D341Med (cell line): ENCODE measurements at places on chromosomes 6 and 20.
A peak's percentile ranks its signal among the peaks of the same experiment; 100 is the strongest.

- no peak for DNase-seq
These were observed 44.4 kb downstream of the PRKN start for GRCh38 chr6:162683135-162683534.

DNA sequence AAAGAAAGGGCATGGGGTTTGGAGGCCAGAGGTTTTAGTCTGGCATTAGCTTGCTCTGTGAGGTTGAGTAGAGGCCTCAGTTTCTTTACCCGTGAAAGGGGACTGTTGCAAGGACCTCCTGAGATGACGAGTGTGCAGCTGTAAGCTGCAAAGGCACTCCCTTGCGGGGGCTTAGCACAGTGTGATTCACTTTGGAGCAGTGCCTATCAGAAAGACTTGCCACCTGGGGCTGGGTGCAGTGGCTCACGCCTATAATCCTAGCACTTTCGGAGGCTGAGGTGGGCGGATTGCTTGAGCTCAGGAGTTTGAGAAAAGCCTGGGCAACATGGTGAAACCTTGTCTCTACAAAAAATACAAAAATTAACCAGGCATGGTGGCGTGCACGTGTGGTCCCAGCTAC is 7.5 kb upstream of the BAK1 start:
- no peak for DNase-seq

DNA sequence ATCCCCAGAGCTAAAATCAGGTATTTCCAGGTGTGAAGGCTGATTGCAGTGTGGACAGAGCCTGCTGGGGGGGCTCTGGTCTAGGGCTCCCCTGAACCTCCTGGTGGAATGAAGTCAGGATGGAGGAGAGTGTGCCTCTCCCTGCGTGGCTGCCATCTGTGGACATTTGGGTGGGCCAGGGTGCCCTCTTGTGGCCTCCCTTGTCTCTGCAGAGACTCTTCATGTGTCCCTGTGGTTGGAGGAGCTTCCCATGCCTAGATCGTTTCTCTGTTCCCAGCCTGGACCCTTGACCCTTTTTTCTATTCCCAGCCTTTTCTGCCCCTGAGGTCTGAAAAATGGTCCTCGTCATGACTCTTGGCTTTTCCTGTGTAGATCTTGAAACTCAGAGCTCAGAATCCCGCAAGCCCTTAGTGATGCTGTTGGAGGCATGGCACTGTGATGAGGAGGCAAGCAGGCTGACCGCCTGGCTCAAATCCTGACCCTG is 9.9 kb upstream of the PSMF1 start:
- DNase-seq, result peak; percentile 84

- DNase-seq, result no peak
These were observed 34.0 kb upstream of the SEC63 start for GRCh38 chr6:107991772-107992550.

DNA sequence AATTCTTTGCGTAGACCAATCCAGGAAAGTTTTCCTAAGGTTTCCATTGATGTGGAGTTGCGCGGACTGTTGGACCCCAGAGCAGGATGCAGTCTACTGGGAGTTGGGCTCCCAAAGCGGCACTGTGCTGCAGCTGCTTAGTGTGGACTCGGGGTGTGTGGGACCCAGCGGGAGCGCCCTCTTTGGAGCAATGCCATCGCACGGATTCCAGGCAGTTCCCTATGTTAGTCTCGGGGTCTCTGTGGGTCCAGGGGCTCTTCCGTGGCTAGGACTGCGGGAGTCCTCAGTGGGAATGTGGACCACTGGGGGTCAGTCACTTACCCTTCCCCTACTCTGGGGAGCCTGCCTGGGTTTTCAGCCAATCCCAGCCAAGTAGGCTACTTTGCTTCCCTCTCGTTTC is 151.7 kb upstream of the OLIG3 start:
- DNase-seq, result no peak

DNA sequence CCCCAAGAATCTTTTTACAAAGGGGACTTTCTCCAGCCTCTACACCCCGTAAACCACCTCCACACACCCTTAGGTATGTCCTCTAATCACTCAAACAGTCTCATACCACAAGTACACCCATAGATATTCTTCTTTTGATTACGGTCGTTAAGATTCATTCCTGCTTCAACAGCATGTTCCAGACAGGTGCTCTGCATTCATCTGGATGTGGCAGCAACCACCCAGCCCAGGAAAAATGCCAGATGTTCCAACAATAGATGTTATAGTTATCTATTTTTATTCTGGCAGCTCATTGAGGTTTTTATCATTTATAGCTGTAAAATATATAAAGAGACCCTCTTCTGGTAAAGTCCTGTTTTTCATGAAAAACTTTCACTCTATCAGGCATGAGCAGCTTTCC is 60.7 kb downstream of the SIM1 start:
- DNase-seq, result no peak

- DNase-seq, result peak; percentile 74
These were observed 1.5 kb downstream of the PABPC1L start for GRCh38 chr20:44911264-44911921.

DNA sequence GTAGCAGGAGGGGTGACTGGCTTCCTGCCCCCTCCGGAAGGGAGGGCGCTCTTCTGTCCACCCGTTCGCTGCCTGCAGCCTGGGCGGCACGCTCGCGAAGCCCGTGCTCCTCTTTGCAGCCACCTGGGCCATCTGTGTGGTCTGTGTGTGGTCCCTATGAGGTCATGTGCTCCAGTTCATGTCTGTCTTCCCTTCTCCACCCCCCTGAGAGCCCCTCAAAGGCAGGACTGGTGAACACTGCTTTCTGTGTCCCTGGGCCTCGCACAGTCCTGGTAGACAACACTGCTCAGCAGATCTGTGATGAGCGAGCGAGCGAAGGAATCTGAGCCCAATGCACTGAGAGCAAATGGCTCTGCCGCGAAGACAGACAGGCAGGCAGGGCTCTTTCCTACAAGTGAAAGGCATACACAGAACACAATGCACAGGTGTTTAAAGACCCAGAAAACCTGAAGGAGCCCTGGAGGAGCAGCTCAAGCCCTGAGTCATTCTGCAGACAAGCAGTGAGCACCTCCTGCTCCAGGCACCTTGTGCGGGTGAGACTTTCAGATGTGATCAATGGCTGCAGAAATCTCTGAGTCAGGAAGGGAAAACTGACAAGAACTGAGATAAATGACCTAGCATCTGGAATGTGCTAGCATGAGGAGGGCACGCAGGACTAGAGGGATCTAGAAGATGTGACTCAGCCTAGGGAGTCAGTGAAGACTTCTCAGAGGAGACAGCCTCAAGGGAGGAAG is 27.1 kb downstream of the PPP1R3G start:
- DNase-seq, result no peak

- DNase-seq, result no peak
These were observed 25.0 kb upstream of the EMILIN3 start for GRCh38 chr20:41391587-41392001.

- DNase-seq, result no peak
These were observed 609 bp downstream of the L3MBTL1 start for GRCh38 chr20:43508106-43508505.

GRCh38 chr20:35870541-35871258 is 83.6 kb downstream of the SCAND1 start:
- DNase-seq, result no peak

- DNase-seq, result no peak
These were observed 1.3 kb downstream of the EPB41L2 start for GRCh38 chr6:131061751-131062119.

DNA sequence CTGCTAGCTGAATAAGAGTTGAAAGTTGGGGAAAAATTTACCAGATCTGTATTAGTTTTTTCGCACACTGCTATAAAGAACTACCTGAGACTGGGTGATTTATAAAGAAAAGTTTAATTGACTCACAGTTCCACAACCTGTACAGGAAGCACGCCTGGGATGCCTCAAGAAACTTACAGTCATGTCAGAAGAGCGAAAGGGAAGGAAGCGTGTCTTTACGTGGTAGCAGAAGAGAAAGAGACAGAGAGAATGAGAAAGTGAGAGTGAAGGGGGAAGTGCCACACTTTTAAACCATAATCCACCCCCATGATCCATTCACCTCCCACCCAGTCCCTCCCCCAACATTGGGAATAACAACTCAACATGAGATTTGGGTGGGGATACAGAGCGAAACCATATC is 79.6 kb downstream of the KHDC1L start:
- DNase-seq, result no peak

- DNase-seq, result no peak
These were observed 17.2 kb downstream of the DYNLT1 start for GRCh38 chr6:158627168-158627939.

- DNase-seq, result no peak
These were observed 38.9 kb upstream of the FILIP1 start for GRCh38 chr6:75532521-75532920.

DNA sequence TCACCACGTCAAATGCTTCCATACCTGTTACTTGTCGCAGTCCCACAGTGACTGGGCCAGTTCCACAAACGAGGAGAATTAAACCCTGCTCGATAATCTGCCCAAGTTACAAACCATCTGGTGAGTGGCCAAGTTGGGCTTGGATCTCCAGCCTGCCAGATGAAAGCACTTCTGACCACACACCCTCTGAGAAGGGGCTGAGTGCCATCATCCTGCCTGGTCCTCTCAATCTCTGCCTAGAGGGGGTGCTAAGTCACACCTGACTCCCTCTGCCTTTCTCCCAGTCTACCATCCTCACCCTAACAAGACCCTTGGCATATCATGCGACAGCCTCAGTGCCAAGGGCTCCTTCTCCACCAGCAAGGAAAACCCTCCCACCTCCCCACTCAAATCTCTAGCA is 15.8 kb downstream of the RRP36 start:
- DNase-seq, result peak; percentile 22

DNA sequence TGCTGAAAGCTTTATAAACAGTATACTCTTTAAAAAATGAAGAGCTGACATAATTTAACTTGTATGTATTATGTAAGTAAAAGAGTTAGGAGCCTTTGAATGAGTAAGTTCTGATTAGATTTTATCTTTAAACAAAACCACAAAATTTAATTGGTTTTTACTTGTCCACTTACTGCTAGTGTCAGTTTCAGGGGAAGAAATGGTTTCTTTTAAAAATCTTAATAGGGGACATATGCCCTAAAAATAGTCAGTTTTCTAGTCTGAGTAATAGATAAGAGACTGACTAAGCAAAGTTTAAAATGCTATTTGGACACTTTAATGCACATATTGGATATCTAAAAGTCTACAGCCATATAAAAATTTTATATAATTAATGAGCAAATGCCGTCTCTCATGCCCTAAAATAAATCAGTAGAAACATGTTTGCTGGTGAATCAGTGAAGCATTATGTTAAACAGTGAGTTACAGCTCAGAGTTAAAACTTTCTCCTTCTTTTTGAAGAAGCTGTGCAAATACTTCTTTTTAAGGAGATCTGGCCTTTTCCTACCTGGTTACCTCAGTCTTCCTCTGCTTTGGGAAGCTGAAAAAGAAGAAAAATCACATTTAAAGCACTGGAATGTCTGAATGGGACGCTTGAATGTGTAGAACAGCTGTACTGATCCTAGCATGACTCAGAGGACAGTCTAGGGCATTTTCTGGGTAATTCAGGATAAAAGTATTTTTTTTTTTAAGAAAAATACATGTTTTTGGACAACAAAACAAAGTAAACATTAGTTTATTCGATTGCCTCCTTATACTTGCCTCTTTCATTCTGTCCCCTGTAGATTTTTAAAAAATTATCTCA is 55.3 kb downstream of the CDH26 start:
- DNase-seq, result no peak

DNA sequence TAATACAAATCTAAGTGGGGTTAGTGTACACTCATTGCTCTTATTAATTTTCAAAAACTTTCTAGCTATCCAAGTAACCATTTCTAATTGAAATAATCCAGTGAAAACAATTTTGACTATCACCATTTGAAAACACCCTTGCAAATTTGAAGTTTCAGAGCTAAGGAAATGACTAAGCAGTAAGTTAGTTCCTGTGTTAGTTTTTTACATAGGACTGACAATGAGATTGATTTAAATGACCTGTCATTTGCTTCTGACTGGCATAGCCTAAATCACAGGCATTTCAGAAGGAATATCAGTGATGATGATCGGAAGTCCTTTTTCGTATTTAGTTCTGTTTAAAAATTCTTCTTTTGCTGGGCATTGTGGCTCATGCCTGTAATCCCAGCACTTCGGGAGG is 27.0 kb downstream of the STK4 start:
- no peak for DNase-seq

GRCh38 chr6:67506352-67506751 is 1128.7 kb upstream of the ADGRB3 start:
- DNase-seq, result no peak

GRCh38 chr6:1024587-1024986 is 287.3 kb upstream of the FOXQ1 start:
- no peak for DNase-seq
